ENCODE measurements at places on chromosomes 3 and 15. TPM values are rescaled to one million over a fixed set of nuclear protein-coding genes. Genes with fewer than 3 reads are reported as not detected.

DNA sequence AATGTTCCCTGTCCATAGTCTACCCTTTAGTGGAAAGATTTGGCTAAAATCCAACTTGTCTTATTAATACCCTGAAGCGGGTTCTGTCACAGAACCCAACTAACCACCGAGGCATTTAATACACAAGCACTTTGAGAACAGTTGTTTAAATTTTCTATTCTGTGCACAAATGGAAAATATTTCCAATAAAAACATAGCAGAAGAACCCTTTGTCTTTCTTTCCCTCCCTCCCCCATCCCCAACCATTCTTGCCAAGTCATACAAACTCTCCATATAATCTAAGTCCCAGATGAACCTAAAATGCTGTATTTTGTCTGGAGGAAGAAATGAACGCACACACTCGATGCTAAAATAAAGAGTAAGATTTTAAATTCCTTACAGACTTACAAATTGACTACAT, 126.9 kb upstream of the STRIT1 start:
- no peak for DNase-seq

- DNase-seq: peak; percentile 17
These were observed 42.5 kb downstream of the TPRA1 start for GRCh38 chr3:127547761-127548605.

DNA sequence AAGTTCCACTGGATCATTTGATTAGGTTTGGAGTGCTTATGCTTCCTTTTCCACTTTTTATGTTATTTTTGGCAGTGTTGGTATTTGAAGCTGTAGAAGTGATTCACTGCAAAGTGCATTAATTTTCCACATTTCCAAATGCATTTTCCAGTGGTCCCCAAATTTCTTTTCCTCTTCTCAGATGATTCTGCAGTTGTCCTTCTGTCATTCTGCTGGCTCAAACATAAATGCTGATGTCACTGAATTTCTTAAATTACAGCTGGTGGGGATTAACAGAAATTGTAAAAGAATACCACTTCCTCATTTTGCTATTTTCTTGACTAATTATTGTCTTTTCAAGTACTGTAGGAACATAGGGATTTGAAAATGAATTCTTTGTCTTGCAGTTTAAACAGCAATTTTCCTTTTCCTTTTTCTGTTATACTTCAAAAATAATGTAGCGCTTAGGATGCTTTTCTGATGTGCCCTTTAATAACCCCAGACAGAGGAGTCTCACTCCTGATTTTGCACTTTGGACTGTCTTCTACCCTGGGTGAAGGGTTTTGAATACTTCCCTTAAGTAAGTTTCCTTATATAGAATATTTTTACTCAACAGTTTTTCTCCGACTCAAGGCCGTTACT, 25.0 kb downstream of the MITF start:
- no peak for DNase-seq

The CSPG4 gene
- 17.5 TPM for total RNA-seq

The FILIP1L gene
- 3.2 TPM for total RNA-seq

The THUMPD3 gene
- total RNA-seq: 43.5 TPM

- no peak for DNase-seq
These were observed 159.2 kb downstream of the TPRG1 start for GRCh38 chr3:189331002-189331418.

The TRANK1 gene
- 3.2 TPM for total RNA-seq

- DNase-seq: no peak
These were observed 54.4 kb upstream of the THUMPD3 start for GRCh38 chr3:9308298-9308990.

The STRC gene
- not detected for total RNA-seq

DNA sequence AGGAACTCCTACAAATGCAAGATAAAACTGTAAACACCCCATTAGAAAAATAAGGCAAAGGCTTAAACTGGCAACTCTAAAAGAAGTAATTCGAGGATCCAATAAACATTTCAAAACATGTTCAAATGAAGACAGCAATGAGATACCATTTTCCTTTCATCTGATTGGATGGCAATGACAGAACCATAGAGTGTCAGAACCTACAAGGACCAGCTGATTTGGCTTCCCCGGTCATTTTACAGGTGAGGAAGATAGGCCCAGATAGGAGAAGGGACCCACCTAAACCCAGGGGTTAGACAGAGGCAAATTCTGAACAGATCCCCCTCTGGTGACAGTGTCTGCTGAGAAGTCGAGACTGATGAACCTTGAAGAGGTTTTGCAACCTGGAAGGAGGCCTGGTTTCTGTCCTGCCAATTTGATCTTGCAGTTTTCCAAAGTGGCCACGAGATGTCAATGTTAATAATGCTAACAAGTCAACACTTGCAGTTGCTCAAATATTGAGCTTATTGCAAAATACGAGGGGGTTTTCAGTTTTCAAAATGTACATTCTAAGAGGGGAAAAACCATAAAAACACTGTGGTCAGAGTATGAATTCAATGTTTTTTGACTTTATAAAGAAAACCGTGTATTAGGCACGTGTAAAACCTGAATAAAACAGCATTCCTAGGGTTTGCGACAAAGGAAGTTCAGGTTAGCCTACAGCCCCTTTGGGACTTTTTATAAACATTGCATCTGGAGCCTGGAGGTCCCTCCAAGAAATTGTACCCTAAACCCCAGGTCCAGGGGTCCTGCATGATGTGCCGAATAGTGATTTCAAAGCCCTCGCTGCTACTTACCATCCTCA, 21.5 kb downstream of the CFAP161 start:
- DNase-seq: peak; percentile 25

The VWA5B2 gene
- total RNA-seq: 0.28 TPM

DNA sequence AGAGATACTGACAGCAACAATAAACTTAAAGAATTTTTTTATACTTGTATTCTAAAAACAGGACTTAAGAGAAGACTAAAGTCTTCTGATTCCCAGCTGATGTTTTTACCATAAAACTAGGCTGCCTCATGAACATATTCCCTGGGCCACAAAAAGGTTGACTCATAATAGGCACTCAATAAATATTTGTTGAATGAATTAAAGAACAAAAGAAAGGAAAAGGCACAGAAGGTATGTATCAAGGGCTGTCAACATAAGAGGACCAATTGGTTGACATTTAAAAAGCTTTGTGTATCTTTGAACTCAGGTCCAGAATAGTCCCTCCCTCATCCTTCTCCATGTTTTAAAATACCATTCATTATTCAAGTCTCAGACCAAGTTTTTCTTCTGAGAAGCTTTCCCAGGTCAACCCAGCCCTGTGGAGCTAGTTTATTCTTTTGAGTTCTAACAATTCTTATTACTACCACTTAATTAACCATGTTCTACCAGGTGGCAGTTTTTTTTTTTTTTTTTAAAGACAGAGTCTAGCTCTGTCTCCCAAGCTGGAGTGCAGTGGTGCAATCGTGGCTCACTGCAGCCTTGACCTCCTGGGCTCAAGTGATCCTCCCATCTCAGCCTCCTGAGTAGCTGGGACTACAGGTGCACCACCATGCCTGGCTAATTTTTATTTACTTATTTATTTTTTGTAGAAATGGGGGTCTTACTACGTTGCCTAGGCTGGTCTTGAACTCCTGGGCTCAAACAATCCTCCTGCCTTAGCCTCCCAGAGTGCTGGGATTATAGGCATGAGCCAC, 17.5 kb upstream of the ARHGEF3 start:
- DNase-seq: no peak

The LMAN1L gene
- total RNA-seq: not detected

DNA sequence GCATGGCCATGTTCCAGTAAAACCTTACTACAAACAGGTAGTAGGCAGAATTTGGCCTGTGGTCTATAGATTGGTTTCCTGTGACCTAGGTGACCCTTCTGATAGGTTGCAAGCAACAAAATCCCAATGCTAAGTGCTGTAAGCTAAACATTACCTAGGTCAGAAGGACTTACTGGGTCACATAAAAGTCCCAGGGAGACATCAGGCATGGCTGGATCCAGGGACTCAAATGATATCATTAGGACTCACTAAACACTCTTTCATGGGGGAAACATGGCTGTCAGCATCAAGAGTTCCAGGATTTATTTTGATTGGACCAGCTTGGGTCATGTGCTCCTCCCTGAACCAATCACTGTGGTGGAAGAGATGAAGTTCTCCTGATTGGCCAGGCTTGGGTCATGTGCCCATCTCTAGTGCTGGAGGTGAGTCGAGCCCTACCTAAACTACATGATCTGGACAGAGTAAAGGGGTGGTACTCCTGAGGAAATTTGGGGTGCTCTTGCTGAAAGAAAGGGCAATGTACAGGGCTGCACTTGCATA, 16.8 kb upstream of the SLC6A1 start:
- DNase-seq: no peak

DNA sequence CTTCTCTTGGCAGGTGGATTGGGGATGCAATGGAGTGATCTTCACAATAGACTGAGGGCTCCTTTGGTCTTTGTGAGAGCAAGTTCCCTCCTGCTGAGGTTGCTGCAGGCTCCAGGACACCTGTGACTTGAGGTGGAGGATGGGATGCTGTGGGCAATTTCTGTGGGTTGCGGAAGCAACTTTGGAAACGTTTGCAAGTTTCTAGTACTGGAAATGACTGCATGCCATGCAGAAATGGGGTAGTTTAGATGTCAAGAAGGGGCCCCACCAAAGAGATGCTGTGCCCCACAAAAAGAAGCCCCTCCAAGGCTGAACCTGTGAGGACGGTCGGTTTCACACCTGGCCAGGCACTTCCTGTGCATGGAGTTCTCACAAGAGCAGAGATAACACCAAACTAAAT, 80.4 kb upstream of the XCR1 start:
- DNase-seq: no peak

The TXNRD3 gene
- total RNA-seq: 17.2 TPM

DNA sequence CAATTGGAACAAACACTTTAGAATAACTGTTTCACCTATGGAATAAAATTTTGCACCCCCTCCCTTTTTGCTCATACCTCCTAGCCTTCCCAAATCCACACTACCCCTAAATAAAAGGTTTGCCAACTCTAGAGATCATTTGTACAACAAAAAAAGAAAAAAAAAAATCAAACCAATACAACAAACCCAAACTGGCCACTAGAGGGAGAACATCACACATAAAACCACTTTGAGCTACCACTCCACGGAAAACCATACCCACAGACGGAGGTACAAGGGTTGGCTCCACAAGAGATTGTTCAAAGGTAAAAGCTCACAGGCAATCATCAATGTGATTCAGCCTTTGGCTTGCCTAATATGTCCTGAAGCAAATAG, 47.6 kb downstream of the SETMAR start:
- peak; percentile 47 for DNase-seq

GRCh38 chr3:5010706-5011554, 31.7 kb downstream of the BHLHE40 start:
- DNase-seq: no peak

DNA sequence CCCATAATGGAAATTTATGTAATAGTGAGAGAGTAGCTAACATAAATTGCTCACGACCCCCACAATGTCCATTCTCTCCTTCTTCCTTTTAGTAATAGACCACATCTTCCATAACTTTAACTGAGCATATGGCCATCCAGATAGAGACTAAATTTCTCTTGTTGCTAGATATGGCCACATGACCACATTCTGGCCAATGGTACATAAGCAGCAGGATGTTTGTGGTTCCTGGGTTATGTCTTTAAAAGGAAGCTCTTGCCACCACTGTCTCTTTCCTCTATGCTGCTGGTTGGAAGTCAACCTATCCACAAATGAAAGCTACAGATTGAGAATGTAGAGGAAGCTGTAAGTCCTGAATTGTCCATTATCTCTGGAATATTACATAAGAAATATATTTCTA, 59.7 kb upstream of the NPHP3 start:
- DNase-seq: no peak

DNA sequence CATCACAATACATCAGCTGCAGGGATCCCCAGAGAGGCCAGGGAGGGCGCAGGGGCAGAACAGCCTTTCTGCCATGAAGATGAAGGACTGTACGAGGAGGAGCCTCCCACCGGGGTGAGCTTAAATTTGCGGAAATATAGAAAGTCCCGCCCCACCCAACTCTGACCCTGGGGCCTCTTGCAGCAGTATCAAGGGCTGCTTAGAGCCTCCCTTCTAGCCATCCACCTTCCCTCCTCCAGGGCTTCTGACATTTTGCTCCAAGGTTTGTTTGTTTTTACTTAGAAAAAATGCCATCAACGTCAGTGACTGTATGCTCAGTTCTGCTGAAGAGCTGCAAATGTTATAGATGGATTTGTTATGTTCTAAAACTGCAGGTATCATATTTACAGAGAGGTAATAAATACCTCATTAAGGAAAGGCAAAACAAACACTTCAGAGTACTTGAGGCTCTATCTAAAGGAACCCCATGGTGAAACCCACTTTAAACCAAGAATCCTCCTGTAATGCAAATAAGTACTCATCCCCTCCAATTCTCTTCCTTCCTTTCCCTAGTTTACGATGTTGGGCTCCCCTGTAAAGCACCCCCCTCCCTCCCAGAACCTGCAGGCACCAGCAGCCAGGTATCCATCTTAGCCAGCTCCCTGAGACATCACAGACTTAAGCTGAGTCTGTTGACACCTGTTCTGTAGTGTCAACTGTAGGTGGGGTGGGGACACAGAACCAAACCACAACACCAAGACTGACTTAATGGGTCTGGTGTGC, 30.5 kb downstream of the RFTN1 start:
- no peak for DNase-seq

GRCh38 chr3:160757233-160758106, 1.4 kb downstream of the PPM1L start:
- no peak for DNase-seq
